HepG2 (cell line): ENCODE measurements at places on chromosomes 3 and 15.

DNA sequence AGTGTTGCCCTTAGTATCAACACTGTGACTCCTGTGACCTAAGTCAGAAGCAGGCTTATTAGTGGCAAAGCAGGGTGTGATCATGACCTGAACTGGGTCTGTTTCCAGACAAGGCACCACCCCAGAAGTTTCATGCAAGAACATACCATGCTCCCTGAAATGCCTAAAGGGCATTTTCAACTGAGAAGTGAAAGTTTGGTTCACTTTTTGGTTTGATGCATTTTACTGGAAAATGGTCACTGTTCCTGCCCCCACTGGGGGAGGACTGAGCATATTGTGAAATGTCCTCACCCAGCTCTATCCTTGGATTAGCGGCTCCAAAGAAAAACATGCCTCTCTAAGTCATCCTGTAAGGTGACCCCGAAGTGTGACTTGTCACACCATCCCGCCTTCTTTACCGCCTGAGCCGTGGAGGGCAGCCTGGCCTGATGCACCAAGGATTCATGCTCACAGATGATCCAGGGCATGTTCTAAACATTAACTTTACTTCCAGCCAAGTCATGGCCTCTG lies 3.1 kb upstream of the FAM240A start:
- no peak for DNase-seq

DNA sequence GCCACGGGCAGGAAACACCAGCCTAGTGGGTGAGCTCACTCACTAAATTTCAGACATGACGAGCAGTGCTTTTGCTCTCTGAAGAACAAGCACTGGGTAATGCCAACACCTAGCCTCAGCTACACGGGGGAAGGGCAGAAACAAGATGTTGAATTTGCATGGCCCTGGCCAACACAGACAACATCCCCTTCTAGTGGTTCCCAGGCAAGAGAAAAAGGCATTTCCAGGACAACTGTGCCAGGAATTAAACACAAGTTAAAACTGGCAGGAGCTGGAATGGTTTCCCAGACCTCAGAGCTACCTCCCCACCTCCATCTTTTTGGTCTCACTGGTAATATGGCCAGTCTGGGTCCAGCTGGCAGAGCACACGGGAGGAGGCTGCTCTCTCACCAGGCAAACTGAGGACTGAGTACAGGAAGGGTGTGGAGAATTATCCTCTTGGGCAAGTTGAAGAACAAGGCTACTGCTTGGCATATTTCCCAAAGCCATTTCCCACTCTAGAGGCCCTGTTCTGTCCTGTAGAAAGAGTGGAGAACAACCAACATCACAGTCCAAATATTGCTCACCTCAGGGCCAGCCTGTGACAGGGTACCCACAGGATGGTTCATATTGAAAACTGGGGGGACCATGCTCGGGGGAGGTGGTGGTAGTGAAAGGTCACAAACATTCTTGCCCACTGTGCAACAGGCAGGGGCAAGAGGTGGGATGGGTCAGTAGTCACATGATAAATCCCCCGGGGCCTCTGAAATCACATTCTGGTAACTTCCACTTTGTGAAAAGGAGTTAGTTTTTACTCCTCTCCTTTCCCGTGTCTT lies 26.5 kb downstream of the TSPAN3 start:
- no peak for DNase-seq

GRCh38 chr15:38307861-38308641 lies 55.4 kb downstream of the SPRED1 start:
- DNase-seq, result no peak

DNA sequence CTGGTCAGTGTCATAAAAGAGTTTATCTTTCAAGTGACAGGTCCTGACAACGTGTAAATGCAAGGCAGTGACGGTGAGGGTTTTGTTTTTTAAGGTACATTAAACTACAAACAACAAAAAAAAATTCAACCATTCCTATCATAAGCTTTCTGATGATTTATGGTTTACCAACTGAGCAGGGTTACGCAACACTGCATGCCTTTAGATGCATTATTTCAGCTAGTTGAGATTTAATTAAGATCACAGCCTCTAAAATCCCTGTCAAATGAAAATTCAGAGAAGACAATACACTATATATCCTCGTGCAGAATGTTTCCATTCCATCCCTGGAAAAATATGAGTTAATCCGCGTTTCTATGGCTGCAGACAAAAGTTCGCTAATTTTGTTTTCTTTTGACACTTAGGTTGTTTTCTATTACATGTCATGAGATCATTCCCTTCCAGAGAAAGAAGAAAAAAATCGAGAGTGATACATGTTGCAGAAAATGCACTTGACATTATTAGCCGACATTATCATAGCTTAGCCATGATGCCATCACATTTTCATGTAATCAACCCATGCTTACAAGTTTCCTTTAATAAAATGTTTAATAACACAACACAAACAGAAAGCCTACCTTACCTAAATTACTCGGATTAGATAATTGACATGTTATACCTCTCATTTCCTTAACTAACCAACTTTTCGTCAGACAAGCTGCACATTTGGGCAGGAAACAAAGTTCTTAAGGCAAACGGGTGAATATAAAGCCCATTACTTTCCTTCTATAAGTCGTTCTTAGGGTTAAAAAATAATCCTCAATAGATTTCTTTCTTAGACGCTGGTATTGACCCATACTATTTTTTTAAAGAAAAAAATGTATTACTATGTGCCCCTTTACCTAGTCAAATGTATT lies 521.2 kb downstream of the FOXP1 start:
- DNase-seq, result no peak

- DNase-seq, result peak; percentile 27
These were observed at the start of gene MST1R for GRCh38 chr3:49903451-49904424. MST1R (minus strand) TSS chr3:49903873; CDS start chr3:49903609, 264 bp downstream.

GRCh38 chr3:139095803-139096466 lies 51.2 kb upstream of the PRR23C start:
- no peak for DNase-seq

- peak; percentile 58 for DNase-seq
These were observed 402.1 kb downstream of the CADM2 start for GRCh38 chr3:85360742-85361387.

GRCh38 chr3:14227856-14228255 lies 49.2 kb downstream of the LSM3 start:
- no peak for DNase-seq

DNA sequence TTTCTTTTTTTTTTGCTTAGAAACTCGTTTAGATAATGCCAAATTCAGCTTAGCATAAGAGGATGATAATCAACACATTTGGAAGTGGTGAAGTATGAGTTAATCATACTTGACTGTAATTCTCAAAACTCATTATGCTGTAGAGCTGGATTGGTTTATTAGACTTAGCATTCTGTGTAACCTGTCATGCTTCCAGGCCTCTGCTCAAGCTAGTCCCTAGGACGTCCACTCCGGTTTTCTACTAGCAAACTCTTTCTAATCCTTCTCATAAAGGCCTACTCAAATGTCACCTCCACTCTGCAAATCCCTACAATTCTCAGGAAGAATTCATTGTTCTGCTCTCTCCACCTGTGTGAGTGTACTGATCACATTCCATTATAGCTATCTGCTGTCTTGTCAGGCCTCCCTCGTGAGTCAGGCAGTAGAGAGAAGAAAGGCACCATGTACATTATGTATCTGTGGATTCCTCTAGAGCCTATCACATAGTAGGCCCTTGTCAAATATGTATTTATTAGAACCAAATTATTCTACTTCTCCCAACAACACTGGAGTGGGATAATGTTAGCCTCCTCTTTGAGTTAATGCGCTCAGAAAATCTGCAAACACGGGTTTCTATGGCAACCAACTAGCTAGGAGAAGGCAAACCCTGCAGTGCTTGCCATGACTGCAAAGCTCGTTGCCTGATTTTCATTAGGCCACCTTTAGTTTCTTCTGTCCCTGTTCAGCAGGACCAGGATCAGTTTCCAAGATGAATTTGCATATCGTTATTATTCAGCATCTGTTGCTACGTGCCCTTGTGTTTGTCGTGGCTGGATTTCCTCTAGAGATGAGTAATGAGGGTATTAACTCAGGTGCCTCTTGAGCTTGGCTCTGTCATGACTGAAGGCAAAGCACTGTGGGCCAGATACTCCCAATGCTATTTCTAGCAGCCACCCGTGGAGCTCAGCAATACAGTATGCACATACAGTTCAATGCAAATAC lies 30.7 kb downstream of the ATP13A5 start:
- no peak for DNase-seq

DNA sequence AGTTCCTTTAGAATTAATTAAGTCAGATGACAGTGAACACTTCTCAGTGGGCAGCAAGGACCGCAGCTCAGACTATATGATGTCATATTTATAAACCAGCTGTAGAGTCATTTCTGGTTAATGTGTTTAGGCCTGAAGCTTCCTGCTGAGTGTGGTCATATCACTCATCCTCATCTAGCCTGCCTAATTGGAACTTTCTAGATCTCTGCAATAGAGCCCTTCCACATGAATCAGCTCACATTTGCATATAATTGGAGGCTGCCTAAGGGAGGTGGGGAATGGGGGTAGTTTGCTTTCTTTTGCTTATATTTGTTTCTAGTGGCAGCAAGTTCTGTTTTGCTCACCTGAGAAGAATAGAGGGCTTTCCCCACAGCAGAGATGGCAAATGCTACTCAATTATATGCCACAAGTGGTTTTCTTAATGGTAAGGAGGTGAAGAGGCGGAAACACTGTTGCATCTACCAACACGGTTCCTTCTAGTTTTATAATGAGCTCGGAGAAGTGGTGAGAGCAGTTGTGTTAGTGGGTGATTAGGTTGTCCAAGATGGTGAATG lies 148.1 kb downstream of the KLHL25 start:
- DNase-seq, result no peak

DNA sequence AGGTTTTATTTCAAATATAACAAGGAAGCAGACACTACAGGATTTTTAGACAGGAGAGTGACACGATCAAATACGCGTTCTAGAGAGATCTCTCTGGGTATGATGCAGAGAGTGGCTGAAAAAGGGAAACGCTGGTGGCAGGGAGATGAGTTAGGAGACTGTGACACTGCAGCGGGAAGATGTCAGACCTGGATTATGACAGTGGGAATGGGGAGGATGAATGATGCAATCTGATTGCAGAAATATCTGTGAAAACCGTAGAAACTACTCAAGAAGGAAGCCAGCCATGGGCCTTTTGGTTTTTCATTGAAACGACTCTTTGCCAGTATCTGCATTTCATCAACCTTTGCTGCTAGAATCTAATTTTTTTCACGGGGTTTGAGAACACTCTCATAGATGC lies 157.9 kb downstream of the FAM43A start:
- DNase-seq, result no peak

DNA sequence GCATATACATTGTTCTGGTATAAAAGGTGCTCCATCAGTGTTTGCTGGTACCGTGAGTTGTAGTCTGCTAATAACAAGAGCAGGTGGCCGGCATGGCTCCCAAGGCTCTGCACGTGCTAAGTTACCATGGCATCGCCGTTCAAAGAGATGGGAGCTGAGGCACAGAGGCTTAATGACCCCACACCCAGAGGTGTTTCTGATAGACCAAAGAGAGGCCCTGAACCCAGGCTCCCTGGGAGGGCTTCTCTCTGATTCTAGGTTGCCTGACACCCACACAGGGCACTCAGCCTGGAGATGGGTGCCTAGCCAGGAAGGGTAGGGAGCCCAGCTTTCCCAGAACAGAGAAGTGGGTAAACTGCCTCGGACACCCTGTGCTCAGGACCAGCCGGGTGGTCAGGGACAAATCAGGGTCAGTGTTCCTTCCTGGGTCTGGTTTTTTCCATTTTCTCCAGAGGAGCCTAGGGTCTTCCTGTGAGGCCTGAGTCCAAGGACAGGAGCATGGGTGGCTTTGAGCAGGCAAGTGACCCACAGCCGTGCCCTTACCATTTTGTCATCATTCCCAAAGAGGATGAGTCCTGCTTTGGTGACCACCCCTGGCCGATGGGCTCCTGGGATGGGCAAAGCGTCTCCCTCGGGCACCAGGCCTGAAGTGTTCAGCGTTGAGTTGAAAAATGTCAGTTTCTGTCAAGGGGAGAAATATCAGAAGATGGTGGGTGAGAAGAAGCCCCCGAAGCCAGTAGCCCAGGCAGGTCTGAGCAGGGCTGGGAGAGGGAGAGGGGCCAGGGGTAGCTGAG lies 27.3 kb downstream of the ALDH1L1 start:
- DNase-seq, result no peak

DNA sequence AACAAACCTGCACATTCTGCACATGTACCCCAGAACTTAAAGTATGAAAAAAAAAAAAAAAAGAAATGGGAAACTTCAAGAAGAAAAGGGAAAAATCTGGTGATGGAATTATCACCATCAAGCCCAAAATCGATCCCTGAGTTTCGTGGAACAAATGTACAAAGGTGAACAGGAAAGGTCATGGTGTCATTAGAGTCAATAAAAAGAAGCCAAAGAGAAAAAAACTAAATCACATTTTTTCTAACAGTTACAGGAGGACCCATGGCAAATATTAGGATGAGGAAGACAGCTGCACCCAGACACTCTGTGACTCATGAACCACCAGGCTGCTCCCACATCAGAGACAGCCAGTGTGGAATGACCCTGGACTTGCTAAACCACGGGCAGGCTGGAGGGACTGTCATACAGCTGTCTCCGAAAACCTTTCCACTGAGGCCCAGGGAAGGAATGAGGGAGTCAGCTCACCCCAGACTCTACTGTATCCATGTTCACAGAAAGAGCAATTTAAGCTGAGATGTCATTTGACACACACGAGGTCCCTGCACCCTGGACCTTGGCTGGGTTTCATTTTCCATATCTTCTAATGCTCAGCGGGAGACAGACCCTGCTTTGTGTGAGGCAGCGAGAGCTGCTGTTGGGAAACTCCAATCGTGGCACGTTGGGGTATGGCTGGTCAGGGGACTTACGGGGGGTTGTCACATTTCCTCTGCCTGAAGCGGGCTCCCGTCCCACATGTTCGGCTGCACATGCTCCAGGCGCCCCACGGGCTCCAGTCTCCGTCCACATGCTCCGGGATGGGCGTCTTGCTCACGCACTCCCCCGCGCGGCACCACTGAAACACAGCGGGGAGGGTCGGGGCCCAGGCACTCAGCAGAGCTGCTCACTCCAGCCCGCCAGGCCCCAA lies 210.2 kb downstream of the ADAMTS17 start:
- DNase-seq, result peak; percentile 61

- DNase-seq, result no peak
These were observed 57.1 kb upstream of the MFGE8 start for GRCh38 chr15:88970232-88970631.

GRCh38 chr3:148077318-148077923 lies 620.3 kb upstream of the AGTR1 start:
- DNase-seq, result peak; percentile 6

DNA sequence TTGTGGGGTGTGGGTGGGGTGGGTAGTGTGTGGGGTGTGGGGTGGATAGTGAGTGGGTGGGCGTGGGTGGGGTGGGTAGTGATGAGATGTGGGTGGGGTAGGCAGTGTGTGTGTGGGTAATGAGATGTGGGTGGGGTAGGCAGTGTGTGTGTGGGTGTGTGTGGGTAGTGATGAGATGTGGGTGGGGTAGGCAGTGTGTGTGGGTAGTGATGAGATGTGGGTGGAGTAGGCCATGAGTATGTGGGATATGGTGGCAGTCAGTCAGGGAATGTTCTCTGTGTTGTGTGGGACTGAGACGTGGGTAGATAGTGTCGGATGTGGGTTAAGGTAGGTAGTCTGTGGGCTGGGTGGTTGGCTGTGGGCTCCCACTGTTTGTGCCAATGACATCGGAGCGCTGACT lies 7.1 kb downstream of the MINAR1 start:
- DNase-seq, result no peak
